ENCODE measurements at places on chromosomes 3 and 15. TPM values are rescaled to one million over a fixed set of nuclear protein-coding genes. Genes with fewer than 3 reads are reported as not detected.

DNA sequence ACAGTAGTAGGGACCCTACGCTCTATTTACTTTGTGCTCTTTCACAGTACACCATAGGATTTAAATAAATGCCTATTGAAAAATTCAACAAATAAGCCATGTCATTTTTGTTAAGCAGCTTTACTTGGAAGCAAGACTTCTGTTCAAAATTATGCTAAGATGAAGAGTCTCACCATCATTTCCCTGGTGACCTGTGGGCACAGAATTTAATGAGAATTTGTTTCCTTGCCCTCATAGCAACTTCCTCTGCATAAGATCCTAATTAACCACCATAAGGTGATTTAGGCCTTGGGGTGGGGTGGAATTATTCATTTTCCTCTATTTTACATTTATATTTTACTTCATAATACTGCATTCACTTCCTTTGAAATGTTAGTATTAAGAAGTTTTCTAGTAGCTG lies 70.5 kb downstream of the CHL1 start:
- no peak for DNase-seq

COL6A5 gene
- total RNA-seq: not detected

GP5 gene
- 0.33 TPM for total RNA-seq

KLHL40 gene
- not detected for total RNA-seq

DNA sequence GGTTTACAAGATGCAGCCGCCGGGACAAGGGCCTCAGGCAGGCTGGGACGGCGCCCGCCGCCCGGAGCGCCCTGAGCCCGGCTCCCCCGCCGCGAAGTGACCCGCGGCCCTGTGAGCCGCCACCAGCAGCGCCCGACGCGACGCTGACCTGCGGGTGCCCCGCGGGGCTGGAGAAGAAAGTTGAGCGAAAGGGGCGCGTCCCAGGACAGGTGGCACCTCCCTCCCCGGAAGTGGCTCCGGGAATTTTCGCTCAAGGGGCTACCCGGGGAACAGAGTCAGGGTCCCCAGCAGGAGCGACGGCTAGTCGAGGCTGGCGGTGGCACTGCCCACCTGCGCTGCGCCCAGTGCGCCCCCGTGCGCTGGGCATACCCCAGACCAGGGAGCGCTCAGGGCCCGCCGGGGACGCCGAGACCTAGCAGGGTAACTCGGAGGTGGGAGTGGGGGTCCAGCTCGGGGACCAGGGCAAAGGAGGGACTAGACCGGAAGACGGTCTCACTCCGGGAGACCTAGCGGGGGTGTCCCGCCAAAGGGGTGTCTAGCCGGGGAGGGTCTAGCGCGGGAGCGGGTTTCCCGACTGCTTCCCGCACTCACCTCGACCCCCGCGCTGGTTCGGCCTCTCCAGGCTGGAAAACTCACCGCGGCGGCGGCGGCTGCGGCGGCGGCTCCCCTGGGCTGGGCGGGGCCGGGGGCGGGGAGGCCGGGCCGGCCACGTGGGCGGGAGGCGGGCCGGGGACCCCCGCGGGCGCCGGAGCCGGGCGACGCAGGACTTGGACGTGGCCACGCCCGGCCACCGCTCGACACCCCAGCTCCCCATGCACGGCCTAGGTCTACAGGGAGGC lies 18.4 kb downstream of the SPATA12 start:
- DNase-seq: peak; percentile 63

IMPG2 gene
- total RNA-seq: 0.63 TPM

DNA sequence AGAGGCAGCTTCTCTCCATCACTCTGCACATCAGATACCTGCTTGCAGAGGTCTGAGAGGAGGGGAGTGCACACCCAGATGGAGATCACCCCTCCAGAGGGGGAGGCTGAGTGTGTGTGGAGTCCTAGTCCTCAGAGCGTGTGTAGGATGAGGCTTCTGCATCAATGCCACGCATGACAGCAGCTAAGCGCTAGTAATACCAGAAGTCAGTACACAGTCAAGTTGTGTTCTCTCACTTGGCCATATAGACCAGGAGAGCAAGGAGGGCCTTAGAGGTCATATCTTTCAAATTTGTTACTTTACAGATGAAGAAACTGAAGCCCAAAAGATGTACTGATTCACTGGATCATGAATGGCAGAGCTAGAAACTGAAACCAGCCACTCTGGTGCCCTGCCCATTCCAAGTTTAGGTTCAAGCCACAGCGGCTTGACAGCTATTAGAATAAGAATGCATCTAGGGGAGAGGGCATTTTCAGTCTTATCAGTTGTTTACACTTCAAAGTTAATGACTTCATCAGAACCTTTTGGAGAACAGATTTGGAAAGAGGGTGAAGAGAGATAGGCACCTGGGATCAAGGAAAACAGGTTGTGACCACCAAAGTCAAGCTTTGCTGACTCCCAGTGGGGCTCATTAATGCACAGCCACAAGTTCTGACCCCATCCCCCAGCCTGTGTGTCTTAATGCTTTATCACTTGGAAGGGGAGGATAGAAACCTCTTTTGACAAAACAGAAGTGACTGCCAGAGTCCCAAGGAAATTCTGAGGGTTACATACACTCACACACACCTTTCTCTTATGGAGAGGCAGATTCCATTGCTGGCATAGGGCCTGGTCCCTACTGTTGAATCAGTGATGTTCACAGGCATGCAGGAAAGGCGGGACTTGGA lies 310.3 kb downstream of the CHST2 start:
- DNase-seq: no peak

EPHA6 gene
- total RNA-seq: 2.8 TPM

ERICH6 gene
- total RNA-seq: not detected

CFAP100 gene
- total RNA-seq: not detected

SCN5A gene
- 0.45 TPM for total RNA-seq

DNA sequence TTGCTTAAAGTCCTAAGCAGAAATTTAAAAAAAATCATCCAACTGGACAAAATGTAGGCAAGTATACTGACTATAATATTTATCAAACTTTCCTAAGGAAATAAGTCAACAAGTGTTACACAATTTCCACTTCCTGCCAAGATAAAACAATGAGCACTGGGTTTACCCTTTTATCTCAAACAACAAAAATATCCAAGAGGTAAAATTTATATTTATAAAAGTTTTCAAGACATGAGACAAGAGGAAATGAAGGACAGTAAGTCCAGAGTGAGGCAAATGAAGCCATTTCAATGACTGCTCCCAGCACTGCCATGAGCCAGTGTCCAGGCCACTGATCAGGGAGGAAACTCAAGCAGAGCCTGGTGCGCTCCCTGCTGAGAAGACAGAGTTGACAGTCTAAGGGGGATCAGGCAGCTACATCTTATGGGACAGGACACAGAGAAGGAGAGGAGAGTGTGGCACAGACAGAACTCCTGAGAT lies 439.4 kb downstream of the RAP2B start:
- DNase-seq: no peak

GRCh38 chr15:64697911-64698369 lies 77.4 kb downstream of the RBPMS2 start:
- DNase-seq: peak; percentile 76

DNA sequence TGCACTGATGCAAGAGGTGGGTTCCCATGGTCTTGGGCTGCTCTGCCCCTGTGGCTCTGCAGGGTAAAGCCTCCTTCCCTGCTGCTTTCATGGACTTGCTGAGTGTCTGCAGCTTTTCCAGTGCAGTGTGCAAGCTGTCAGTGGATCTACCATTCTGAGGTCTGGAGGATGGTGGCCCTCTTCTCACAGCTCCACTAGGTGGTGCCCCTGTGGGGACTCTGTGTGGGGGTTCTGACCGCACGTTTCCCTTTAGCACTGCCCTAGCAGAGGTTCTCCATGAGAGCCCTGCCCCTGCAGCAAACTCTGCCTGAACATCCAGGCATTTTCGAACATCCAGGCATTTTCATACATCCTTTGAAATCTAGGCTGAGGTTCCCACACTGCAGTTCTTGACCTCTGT lies 329.8 kb upstream of the NAALADL2 start:
- no peak for DNase-seq
